ENCODE measurements at places on chromosomes 5 and 9.

DNA sequence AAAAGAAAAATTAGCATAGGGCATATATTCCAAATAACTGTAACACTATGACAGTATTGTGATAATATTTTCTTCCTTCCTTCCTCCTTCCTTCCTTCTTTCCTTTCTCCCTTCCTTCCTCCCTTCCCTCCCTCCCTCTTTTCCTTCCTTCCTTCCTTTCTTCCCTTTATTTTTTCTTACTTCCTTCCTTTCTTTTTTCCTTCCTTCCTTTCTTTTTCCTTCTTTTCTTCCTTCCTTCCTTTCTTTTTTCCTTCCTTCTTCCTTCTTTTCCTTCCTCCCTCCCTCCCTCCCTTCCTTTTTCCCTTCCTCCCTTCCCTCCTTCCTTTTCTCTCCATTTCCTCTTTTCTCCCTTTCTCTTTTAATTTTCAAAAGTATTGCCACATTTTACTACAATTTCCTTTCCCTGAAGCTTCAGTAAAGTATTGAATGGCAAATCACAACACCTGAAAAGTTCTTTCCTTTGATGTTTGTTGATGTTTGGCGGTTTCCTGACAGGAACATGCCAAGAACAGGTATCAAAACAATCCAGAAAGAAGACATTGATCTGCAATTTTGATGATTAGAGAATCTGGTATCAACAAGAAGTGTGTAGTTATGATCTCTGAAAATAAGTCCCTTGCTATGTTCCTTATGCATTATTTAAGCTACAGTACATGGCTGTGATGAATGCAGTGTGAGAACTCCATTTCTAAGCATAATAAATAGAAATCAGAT is 253.1 kb upstream of the EDIL3 start:
- no peak for DNase-seq

- no peak for DNase-seq
Measured at GRCh38 chr9:86500667-86501435, 146.6 kb upstream of the TUT7 start.

GRCh38 chr5:72951671-72952468 is 4.0 kb upstream of the FCHO2 start:
- DNase-seq: no peak

DNA sequence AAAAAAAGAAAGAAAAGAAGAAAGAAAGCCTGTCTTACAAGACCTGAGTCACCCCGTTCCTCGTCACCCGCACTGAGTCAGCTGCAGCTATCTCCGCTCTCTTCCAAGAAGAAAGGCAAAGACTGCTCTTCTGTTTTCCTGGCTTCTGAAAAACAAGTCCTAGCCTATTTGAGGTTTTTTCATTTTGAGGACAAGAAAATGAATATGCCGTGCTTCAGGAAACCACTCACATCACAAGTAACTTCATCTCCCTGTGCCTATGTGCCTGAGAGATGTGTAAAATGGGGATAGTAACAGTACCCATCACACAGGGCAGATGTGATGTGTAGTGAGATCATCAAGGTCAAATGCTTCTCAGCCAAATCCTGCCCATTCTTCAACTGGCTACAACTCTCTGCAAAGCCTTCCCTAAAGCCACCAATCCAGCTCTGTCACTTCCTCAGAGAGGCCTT is 78.4 kb downstream of the GLDC start:
- no peak for DNase-seq

DNA sequence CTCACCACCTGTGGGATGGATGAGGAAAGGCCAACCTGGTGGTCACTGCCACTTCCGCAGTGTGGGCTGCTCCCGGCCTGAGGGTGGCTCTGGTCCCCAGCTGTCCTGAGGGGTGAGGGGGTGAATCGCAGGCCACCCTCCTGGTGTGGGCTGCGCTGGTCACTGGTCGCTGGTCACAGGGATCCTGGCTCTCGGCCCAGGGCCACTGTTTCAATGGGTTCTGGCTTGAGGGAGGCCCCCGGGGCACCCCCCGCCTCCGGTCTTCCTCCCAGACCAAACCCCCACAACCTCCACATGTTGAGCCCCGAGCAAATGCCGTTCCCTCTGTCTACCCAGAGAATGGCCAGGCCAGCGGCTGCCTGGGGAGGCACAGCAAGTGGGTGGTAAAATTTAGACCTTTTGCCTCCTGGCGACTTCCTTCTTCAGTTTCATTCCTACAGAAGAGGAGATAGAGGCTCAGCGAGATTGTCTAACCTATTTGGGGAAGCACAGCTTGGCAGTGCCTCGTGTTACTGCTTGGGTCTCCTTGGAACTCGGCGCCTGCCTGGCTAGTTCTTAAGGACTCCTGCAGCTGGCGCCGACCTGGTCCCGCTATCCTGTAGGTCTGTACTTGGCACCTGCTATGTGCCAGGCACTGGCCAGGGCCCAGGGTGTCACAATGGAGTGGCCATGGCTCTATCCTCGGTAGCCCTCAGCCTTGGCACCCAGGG is 48.2 kb downstream of the RXRA start:
- no peak for DNase-seq

DNA sequence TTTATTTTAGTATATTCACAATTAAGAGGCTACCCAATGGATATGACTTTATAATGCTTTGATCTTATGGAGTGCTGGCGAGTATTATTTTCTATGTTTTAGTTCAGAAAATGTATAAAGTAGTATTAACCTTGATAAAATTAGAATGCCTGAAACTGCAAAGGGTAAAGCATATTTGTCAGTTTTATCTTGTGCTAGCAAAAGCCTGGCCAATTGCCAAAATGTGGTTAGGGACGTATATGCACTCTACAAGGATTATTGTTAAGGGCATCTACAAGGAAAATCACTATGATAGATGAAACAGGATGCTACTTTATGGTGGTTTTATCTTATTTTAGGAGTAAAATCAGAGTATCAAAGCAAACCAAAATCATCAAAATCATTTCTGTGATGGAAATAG is 281.7 kb downstream of the CCDC171 start:
- DNase-seq: no peak

GRCh38 chr5:147957901-147958300 is 51.6 kb upstream of the C5orf46 start:
- DNase-seq: no peak

- DNase-seq: no peak
Measured at GRCh38 chr5:92460505-92460904, 1077.4 kb upstream of the ARRDC3 start.

- DNase-seq: no peak
Measured at GRCh38 chr5:176738637-176739250, 71.6 kb upstream of the UNC5A start.

GRCh38 chr9:84597131-84597530 is 72.4 kb upstream of the NTRK2 start:
- DNase-seq: no peak

DNA sequence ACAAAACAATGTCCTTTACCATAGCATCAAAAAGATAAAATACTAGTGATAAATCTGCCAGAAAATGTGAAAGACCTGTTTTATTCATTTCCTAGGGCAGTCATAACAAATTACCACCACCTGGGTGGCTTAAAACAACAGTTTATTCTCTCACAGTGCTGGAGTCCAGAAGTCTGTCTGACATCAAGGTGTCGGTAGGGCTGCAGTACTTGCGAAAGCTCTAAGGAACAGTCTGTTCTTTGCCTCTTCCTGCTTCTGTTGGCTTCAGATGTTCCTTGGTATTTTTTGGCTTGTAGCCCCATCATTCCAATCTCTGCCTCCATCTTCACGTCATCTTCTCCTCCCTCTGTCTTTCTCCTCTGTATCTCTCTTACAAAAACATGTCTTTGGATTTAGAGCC is 51.0 kb downstream of the PTPDC1 start:
- no peak for DNase-seq

- DNase-seq: no peak
Measured at GRCh38 chr5:39561421-39561820, 136.6 kb upstream of the DAB2 start.

DNA sequence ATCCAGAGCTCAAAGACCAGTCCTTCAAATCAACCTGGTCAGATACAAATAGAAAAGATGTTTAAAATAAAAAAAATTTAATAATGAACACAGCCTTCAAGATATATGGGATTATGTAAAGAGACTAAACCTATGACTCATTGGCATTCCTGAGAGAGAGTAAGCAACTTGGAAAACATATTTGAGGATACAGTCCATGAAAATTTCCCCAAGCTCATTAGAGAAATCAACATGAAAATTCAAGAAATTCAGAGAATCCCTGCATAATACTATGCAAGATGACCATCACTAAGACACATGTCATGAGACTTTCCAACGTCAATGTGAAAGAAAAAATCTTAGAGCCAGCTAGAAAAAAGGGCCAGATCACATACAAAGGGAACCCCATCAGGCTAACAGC is 512.9 kb upstream of the PTGER4 start:
- no peak for DNase-seq

DNA sequence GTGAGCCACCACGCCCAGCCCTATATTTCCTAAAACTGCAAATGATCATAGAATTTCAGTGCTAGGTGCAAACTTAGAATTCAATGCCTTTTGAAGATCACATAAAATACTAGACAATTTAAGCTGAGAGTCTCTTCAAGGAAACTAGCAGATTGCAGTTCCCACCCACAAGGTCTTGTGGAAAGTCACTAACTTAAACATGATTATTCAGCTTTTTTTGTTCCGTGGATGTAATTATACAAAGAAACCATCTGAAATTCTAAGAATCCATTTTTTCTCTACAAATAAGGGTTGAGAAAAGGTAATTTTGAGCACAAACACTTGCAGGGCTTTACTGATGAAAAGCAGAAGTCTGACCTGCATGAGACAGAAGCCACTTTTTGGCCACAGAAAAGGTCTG is 4.5 kb upstream of the LHFPL2 start:
- no peak for DNase-seq

DNA sequence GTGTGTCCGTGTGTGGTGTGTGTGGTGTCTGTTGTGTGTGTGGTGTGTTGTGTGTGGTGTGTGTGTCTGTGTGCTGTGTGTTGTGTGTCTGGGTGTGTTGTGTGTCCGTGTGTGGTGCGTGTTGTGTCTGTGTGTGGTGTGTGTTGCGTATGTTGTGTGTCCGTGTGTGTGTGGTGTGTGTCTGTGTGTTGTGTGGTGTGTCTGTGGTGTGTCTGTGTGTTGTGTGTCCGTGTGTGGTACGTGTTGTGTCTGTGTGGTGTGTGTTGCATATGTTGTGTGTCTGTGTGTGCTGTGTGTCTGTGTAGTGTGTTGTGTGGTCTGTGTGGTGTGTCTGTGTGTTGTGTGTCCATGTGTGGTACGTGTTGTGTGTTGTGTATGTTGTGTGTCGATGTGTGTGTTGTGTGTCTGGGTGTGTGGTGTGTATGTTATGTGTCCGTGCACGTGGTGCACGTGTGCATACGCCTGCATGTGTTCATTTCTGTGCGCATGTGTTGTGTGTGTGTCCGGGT is 72.3 kb downstream of the KCNT1 start:
- DNase-seq: no peak

DNA sequence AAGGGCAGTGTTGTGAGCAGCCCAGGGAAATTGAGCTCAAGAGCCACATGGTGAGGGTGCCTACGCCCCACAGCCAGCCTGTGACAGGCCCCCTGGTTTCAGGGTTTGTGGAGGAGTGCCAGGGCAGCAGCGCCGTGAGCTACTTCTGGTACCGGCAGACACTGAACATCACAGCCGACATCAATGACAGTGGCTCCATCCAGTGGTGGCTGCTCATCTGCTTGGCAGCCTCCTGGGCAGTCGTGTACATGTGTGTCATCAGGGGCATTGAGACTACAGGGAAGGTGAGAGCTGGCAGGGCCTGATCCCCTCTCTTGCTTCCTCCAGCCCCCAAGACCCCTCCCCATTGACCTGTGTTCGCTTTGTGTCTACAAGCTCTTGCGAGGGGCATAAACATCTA is 10.2 kb downstream of the SLC6A18 start:
- DNase-seq: no peak

- no peak for DNase-seq
Measured at GRCh38 chr5:180283026-180283615, 8.8 kb downstream of the MAPK9 start.

DNA sequence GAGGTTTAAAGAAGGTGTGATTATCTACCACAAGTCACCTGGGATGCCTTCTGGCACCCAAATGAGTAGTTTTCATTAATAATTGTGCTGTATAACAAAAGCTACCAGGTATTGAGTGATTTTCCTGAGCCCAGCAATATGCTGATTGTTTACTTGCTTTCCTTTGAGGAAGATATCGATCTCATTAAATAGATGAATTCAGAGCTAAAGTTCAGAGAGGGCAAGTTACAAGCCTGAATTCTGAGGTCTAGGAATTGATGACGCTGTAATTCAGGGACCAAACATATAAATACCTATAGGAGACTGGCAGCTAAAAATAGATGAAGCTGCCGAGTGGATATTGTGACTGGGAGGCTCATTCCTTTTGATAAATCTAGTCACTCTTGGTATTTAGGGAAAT is 1.1 kb downstream of the ERCC6L2 start:
- no peak for DNase-seq

- no peak for DNase-seq
Measured at GRCh38 chr5:53490747-53491146, 10.3 kb downstream of the FST start.

DNA sequence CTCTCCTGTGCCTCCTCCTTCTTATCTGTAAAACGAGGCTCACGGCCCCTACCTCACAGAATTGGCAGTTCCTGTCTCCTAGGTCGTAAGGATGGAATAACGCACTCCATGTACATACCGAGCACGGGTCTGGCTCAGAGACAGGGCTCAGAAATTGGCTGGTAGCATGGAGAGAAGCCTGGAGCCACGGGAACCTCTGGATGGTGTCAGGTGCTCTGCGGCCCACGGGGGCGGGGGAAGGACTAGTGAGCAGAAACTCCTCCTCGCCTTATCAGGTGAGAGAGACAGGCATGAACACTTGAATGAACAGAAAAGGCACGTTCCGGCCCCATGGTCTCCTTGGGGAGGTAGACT is 15.4 kb upstream of the C5orf47 start:
- peak; percentile 55 for DNase-seq

DNA sequence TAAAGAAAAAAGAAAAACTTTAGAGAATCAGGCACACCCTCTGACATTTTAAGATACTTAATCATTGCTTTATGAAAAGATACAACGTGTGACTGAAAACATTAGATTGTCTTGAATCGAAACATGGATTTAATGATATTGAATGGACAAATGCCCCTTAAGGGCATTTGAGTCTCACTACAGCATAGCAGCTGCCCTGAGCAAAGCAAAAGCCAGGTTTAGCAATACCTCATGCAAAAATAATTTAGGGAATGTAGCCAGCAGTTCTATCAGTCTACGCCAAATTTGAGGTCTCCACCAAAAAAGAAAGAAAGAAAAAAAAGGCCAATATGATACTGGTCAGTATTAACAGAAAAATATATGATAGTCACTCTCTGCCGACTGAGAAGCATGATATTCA is 56.6 kb upstream of the LMNB1 start:
- no peak for DNase-seq

DNA sequence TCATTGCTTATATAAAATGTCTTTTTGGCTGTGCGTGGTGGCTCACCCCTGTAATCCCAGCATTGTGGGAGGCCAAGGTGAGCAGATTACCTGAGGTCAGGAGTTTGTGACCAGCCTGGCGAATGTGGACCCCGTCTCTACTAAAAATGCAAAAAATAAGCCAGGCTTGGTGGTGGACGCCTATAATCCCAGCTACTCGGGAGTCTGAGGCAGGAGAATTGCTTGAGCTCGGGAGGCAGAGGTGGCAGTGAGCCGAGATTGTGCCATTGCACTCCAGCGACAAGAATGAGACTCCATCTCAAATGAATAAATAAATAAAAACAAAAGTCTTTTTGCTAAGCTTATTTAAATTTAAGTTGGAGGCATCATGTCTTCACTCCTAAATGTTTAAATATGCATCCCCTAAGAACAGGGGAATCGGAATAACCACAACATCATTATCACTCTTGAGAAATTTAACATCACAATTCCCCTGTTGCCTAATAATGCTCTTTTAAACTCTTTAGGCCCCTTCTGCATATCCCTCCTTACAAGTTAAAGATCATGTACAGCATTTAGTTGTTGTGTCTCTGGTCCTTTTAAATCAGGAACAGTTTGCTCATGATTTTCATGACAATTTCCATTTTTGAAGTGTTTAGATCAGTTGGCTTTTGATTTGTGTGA is 72.8 kb downstream of the ERBIN start:
- DNase-seq: no peak

All from iPS-NIHi11 (cell line).